Stimulated activated CD4-positive, alpha-beta T cell treated with anti-CD3 and anti-CD28 coated beads, Interleukin-15, amount 100 ng/mL, for 1 hour (primary cell): ENCODE measurements at places on chromosomes 11 and 22.

DNA sequence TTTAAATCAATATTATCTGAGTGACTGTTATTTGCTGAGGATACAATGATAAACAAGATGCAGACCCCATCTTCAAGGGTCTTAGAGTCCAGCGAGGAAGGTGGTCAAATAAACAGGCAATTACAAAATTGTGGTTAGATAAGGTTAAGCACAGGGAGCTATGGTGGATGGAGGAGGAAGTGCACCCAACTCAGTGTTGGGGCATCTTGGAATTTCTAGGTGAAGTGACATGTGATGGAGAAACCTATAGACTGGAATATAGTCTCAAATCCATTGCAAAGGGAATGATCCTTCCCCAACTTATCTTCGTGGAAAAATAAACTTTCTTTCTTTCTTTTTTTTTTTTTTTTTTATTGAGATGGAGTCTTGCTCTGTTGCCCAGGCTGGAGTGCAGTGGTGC lies 3.4 kb upstream of the PTPRJ start:
- DNase-seq = no peak

DNA sequence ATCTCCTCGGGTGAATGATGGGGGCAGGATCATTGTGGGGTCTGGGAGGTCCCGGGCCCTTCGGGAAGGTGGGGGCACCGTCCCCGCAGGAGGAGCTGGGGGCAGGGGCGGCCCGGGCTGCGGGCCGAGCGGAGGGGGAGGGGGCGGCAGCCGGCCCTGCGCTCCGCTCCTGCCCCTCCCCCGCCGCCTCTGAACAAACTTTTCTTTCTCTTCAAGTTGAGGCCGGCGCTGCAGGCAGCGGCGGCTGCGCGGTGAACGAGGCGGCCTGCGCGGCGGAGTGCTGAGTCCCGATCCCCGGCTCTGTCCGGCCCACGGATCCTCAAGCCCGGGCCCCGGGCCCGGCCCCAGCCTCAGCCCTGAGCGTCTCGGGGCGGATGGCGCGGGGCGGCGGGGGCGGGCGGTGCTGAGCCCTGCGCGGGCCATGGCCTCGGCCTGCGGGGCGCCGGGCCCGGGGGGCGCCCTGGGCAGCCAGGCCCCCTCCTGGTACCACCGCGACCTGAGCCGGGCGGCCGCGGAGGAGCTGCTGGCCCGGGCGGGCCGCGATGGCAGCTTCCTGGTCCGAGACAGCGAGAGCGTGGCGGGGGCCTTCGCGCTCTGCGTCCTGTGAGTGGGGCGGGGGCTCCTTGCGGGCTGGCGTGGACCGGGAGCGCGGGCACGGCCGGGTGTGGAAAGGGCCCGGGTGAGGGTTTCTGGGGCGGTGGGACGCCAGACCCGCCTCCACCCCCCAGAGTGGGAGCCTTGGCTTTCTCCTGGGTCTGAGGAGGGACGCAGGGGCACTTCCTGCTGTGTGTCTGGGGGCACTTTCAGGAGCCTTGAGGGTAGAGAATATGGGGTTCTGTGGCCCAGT lies at the start of gene INPPL1:
Gene INPPL1, plus strand, starts transcription at position 204 of the 847 bp plus-strand sequence. Its CDS starts 218 bp downstream, at position 422.
- no peak for DNase-seq

DNA sequence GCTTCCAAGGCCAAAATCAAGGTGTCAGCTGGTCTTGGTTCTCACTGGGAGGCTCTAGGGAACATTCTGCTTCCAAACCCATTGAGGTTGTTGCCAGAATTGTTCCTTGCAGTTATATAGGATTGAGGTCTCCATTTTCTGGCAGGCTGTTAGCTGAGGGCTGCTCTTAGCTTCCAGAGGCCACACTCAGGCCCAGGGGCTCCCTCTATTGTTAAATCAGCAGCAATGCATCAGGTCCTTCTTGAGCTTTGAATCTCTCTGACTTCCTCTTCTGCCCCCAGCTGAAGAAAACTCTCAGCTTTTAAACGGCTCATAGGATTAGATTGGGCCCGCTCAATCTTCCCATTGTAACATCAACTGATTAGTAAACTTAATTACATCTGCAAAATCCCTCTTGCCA lies 39.3 kb upstream of the BSX start:
- no peak for DNase-seq

DNA sequence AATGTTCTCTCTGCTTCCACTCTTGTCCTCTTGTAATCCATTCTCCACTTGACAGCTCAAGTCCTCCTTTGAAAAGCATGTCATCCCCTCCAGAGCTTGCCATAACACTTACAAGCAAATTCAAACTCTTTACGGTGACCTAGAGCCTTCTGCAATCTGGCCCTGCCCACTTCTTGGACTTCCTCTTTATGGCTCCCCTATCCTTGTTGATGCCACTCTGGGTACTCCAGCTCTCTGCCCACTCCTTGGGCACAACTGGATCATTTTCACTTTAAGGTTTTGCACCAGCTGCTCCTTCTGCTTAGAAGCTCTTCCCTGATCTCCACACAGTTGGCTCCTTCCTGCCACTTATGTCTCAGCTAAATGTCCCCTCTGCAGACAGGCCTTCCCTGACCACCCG lies 217.9 kb downstream of the DSCAML1 start:
- DNase-seq = no peak

- DNase-seq = no peak
Observed at GRCh38 chr11:61873588-61874376, 17.6 kb downstream of the FADS3 start.

- DNase-seq = no peak
Observed at GRCh38 chr11:128153697-128154048, 433.7 kb downstream of the ETS1 start.

DNA sequence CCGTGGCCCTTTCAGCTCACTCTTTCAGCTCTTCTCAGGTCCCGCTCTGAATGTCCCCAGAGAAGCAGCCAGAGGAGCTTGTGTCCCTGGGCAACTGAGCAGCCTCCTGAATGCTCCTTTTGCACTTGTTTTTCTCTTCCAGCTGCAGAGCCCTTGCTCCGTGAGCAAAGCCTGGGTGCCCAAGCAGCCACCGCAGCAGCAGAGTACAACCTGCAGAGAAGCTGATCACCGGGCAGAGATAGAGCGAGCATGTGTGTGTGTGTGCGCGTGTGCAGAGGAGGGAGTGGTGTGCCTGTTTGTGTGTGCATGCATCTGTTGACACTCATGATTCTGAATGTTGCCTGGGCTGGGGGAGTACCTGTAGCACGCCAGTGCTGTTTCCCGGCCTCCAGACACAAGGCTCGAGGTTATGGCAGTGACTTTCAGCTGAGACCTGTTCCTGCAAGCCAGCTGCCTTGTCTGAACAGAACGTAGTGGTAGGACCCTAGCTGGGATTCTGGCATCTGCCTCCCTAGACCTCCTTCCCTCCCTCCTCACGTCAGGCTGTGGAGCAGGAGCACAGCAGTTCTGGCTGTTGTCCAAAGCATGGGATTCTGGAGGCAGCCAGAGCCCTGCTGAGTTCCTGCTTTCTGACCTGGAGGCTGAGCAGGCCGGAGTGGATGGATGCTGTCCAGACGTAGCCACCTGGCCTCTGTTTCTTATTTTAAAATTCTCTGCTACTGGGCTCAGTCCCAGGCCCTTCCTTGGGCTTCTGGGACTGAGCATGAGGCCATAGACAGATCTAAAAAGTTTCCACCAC lies 4.5 kb upstream of the MAPK8IP1 start:
- DNase-seq = no peak

DNA sequence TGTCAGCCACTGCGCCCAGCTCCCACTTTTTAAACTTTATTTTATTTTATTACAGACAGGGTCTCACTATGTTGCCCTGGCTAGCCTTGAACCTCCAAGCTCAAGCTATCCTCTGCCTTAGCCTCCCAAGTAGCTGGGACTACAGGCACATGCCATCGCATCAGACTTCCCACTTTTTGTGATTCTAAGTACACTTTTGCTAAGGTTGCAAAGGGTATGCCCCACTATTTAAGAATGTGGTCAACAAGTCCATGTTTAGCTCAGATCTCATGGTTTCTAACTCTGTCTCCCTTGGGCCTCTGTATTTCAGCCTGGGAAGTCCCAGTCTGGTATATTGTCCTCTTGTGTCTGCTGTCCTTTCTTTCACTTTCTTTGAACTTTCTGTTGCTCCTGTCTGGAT lies 35.3 kb downstream of the EXPH5 start:
- DNase-seq = no peak

- DNase-seq = no peak
Observed at GRCh38 chr11:16536513-16536912, 180.2 kb upstream of the SOX6 start.

DNA sequence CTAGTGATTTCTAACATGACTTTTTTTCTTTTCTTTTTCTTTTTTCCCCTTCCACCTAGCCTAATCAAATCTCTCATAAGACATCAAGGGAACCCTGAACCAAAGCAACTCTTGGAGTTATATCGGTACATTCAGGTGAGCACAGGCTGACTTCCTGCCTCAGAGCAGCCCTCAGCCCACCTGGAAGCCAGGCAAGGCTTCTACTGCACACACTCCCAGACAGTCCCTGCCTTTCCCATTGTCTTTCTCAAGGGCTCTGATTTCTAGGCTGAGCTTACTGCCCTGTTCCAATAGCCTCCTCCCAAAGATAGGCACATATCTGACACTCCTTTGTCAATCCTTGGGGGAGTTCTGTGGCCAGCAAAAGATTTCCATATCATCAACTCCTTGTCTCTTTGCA lies 629.5 kb downstream of the NTM start:
- DNase-seq = no peak

- no peak for DNase-seq
Observed at GRCh38 chr22:35506259-35506570, 34.4 kb upstream of the RASD2 start.

- no peak for DNase-seq
Observed at GRCh38 chr22:25650833-25651232, 86.4 kb downstream of the GRK3 start.

- DNase-seq = no peak
Observed at GRCh38 chr11:64787526-64788320, 9.4 kb upstream of the SF1 start.

DNA sequence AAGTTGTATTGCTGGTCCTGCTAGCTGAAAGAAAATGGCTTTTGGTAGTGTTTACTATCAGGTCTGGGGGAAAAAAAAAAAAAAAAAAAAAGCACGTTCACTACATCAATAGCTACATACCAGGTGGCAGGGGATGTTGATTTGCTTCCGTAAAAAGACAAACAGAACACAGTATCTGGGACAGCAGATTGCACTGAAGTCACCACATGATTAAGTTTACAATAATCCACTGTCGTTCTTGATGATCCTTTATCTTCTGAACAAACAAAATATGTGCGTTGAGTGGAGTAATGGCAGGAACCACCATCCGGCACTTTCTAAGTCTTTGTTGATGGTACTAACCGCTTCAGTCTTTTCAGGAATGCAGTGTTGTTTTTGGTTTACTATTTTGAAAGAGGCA lies 48.7 kb downstream of the DDX6 start:
- no peak for DNase-seq

- DNase-seq = no peak
Observed at GRCh38 chr11:75040167-75040770, 51.5 kb downstream of the NEU3 start.

GRCh38 chr22:17891481-17892167 lies 117.4 kb upstream of the BID start:
- no peak for DNase-seq

DNA sequence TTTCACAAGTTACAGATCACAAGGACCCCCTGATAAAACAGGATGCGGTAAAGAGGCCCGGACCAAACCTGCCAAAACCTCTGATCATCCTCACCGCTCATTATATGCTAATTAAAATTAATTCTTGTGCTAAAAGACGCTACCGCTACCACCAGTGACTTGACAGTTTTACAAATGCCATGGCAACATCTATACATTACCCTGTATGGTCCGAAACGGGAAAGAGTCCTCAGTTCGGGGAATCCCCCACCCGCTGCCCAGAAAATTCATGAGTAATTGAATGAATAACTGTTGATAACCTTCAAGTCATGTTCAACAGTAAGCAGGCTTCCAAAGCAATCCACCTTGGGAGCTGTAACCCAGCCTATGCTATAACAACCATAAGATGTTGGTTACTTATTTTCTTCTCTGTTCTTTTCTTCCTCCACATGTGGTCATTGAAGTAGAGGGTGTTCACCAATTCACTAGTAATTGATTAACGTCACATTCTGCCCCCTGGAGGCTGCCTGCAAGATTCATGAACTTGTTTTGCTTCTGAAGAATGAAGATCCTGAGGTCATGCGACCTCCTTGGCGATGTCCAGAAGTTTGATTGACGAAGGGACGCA lies 20.6 kb downstream of the APOBEC3H start:
- peak; percentile 31 for DNase-seq

GRCh38 chr11:60924110-60924905 lies at the start of gene TMEM132A:
Gene TMEM132A, plus strand, starts transcription at chr11:60924460. Its CDS starts 174 bp downstream, at chr11:60924634.
- no peak for DNase-seq

GRCh38 chr11:19605520-19606371 lies 106.9 kb upstream of the NAV2 start:
- DNase-seq = no peak

DNA sequence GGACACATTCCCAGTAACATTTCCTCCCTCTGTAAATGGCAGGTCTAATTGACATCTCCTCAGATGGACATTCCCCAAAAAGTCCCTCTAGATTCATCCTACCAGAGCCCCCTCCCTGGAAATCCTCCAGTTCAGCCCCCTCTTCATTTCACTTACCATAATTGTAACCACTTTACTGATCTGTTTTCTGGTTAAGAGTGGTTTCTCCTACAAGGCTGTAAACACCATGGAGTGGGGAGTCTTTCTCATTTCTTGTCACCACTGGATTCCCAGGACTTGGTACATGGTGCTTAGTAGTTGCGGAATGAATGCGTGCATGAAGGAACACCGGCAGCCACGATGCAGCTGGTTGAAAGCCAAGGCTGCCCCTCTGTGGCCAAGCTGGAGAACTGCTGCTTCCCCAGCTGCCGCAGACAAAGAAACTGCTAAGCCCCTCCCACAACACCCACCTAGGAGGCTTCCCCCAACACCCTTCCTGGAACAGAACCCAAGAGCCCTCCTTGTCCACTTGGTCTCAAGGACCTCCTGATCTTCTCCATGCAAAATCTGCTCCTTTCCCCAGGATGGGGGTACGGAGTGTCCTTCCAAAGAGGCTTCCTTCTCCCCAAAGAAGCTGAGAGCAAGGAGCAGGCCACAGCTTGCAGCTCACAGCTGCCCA lies 18.6 kb upstream of the SCARF2 start:
- DNase-seq = peak; percentile 43

DNA sequence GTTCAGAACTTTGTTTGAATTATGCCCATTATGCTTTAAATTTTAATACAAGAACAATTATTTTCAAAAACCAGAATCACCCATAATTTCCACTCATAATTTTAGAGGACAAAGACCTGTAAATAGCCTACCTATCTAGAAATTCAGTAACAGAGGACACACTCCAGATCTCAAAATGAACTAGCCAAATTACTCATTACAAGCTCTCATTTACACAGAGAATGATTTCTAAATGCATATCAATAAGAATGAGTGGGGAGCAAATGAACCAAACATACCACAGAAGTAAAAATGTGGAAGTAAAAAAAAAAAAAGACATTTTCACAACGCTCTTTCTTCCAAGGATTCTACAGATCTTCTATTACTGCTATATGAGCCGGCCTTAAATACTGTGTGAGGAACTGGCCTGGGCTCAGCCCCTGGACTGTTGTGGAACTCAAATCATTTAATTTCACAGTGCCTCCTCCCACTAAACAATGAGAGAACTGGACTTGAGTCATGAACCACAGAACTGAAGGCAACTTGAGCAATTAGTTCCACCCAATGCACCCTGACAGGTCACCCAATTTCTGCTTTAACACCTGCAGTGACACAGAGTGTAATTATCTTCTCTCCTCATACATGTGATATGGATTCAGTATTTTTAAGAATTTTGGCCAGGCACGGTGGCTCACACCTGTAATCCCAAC lies 8.0 kb downstream of the MRTFA start:
- no peak for DNase-seq
